Cortex of kidney (tissue), 1 donor: ENCODE measurements at places on chromosomes 7 and 10.

GRCh38 chr7:105027176-105027853 is 13.3 kb downstream of the KMT2E start:
- DNase-seq: no peak

DNA sequence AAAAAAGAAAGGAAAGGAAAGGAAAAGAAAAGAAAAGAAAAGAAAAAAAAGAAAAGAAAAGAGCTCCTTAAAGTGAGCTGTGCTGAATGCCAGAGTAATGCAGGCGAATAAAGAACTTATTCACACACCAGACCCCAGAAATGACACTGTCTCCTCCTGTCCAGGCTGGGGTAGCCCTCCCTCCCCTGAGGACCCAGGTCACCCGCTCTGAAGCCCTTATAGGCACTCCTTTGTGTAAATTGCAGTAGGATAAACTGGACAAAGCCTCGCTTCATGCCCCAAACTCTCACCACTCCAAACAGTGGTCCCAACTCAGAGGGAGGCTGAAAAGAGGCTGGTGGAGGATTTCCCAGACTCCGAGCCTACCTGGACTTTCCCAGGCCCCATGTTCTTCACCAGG is 46.3 kb downstream of the PKD1L1 start:
- DNase-seq: no peak

GRCh38 chr10:128123846-128124245 is 2.4 kb downstream of the MKI67 start:
- DNase-seq: no peak

DNA sequence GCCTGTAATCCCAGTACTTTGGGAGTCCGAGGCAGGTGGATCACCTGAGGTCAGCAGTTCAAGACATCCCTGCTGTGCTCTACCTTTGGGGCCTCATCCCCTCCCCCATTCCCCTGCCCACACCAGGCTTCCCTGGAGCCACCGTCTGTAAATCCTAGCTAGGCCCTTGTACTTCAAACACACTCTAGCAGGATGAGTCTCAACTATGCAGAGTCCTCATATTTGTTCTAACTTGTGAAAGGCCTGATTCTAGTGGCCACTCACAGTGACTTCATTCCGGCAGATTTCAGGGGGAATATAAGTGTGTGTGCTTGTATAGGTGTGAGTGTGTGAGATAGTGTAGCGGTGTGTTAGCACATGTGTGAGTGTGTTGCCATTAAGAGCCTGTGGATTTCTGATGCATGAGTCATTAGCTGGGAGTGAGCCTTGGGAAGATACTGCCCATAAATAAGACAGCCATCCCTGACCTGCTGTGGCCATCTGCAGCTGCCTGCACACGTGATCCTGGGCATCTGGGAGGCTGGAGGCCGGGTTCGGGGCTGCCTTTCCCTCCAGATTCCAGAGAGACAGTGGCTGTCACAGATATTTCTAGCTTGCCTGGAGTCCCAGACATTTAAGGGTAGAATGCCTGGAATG is 1.7 kb upstream of the NEURL1 start:
- DNase-seq: no peak

- no peak for DNase-seq
Observed at GRCh38 chr10:122323189-122323588, 51.3 kb upstream of the PLEKHA1 start.

DNA sequence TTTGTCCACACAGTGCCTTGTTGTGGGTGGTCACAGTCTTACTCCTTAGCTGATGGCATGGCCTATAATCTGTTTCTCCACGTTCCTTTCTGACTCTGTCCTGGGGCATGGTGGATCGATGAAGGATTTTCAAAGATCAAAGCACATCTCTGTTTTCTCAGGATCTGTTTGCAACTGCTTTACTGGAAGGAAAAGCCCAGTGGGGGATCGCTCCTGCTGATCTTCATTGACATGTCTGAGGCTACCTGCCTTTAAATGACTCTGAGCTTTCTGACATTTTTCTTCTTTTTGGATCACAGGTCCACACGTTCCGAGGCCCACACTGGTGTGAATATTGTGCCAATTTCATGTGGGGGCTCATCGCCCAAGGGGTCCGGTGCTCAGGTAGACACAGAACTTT is 68.0 kb upstream of the PRR15 start:
- DNase-seq: no peak

DNA sequence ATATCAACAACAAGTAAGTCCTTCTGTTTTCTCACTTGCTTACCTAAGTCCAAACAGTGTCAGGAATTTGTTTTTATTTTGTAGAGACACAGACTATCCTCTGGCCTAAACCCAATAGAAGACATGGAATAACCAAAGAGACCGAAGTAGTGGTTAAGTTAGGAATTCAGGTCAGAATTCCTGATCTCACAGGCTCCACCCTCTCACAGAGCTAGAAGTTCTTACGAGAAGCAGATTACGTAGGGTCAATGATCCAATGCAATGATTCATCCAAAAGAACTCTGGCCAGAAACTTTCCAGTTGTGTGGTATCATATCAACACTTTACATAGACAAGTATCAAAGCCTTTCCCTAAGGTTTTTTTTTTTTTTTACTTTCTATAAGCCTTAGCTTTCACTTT is 73.8 kb downstream of the IQUB start:
- DNase-seq: no peak

GRCh38 chr10:49144058-49144720 is 10.4 kb upstream of the FAM170B start:
- DNase-seq: no peak

DNA sequence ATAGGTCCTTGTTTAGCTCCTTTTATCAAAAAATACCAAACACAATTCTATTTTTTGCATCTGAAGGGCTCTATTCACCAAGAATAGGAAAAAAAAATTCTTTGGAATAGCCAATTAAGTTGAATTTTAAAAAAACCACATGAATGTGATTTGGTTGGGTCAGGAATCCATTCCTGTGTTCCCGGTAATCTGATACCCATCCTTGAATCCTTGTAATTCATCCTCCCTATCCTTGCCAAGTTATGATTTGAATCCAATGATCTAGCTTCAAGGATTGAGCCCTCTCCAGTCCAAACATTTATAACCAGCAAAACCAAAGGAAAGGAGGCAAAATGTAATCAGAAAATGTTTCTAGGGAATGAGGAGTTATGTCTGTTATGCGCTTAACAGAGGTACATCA is 86.6 kb downstream of the CFAP58 start:
- DNase-seq: no peak
